ENCODE measurements at places on chromosomes 7 and 10.

- DNase-seq = no peak
Observed at GRCh38 chr7:7257899-7258692, 75.8 kb downstream of the C1GALT1 start.

DNA sequence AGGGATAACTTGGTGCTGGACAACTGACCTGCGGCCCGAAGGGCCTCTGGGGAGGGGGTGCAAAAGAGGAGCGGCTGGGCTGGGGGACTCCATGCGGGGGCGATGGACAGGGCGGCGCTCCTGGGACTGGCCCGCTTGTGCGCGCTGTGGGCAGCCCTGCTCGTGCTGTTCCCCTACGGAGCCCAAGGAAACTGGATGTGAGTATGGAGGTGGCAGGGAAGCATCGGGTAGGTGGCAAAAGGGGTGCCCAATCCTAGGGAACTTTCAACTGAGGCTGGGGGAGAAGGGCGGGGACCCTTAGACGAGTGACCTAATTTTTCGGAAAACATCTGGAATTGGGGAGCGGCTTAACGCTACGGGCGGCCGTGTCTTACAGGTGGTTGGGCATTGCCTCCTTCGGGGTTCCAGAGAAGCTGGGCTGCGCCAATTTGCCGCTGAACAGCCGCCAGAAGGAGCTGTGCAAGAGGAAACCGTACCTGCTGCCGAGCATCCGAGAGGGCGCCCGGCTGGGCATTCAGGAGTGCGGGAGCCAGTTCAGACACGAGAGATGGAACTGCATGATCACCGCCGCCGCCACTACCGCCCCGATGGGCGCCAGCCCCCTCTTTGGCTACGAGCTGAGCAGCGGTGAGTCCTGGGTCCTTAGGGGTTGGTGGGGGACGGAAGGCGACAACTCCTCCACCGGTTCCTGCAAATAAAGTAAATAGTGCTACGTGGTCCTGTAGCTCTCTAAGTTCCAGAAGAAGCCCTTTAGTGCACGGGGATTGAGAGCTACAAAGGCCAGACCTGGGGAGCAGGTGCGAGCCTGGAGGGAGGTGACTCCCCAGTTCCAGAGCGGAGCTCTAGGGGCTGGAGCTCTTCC lies 622 bp downstream of the WNT16 start:
- peak; percentile 22 for DNase-seq

GRCh38 chr10:126397640-126398382 lies 9.5 kb upstream of the ADAM12 start:
- DNase-seq = peak; percentile 76

GRCh38 chr7:102220229-102220850 lies 66.3 kb upstream of the SH2B2 start:
- DNase-seq = no peak

DNA sequence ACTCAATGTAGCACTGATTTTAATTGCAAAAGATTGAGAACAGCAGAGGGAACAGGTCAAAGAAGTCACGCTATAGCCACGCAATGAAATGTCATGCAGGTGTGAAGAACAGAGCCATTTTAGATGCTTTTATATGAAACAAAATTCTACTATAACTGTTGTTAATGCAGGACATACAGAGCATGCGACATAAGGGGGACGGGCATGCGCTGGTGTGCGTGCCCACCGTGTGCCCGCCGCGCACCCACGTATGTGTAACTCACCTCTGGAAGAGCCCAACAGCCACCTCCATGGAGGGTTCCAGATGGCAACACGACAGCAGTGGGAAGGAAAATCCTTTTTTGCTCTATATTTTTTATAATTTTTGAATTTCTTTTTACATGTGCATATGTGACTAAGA lies 410.0 kb upstream of the RNF32 start:
- DNase-seq = no peak

DNA sequence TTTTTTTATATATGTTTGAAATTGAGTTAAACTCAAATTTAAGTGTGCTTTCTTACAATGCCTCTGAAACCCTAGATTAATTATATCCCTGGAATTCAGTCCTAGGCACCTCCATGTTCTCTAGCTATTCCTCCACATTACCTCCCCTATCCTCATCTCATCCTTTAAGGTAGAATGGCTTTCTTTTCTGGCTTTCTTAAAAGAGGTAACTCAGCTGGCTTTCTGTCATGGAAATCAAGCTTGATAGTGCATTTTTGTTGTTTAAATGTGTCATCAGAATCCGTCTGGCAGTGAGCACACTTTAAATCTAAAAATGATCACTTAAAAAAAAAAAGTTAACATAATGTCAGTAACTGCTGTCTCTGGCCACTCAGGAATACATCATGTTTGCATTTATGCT lies 42.2 kb downstream of the AHR start:
- no peak for DNase-seq
